ENCODE measurements at places on chromosomes 16 and 17.

DNA sequence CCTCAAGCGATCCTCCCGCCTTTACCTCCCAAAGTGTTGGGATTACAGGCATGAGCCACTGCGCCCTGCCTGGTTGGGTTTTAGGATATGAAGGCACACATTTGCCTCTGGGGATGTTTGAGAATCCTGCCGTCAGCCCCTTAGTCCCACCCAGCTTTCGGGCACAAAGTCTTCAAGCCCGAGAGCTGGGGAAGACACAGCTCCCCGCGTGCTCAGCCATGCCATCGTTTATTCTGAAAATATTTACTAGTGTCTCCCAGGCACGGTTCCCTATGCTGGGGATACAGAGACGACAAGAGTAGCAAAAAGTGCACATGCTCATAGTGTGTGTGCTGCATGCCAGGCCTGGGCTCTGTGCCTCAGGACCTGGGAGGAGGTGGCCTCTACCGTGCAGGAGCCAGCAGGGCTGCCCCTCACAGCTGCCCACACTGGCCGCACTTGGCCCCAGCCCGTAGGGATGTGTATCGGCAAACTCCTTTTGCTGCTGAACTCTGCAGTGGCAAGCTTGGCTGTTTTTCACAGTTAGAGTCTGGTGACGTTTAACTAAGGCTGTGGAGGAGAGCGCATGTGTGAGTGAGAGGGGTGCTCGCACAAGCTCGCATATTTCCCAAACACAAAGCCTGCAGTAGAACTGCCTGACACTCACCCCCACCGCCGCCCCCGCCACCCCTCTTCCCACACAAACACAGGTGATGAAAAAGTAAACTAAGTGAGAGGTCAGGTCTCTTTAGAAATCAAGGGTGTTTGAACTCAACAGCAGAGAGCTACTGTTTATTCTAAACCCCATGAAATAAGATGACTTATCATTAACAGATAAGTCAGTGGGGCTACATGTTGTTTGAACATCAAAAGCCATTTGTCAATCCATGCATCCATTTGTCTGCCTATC, 266.4 kb downstream of the MRTFB start:
- no peak for DNase-seq

GRCh38 chr16:68364561-68364998, 53.8 kb downstream of the PRMT7 start:
- DNase-seq, result no peak

DNA sequence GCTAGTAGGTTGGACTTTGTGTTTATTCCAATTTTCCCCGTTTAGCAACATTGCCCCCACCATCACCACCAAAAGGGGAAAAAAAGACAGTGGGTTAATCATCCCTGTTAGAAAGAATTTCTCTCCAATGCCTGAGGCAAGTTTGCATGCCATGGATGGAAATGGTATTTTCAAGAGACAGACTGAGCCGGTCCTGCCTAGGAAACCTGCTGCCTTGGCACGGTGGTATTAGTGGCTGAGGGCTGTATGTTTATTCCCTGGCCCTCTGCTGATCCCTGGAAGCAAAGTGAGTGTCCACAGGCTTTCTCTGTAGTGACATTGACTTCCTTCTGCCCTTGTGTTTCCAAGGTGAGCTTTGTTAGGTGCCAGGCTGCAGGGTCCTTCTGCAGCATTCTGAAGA, 427.0 kb upstream of the RBFOX1 start:
- no peak for DNase-seq

DNA sequence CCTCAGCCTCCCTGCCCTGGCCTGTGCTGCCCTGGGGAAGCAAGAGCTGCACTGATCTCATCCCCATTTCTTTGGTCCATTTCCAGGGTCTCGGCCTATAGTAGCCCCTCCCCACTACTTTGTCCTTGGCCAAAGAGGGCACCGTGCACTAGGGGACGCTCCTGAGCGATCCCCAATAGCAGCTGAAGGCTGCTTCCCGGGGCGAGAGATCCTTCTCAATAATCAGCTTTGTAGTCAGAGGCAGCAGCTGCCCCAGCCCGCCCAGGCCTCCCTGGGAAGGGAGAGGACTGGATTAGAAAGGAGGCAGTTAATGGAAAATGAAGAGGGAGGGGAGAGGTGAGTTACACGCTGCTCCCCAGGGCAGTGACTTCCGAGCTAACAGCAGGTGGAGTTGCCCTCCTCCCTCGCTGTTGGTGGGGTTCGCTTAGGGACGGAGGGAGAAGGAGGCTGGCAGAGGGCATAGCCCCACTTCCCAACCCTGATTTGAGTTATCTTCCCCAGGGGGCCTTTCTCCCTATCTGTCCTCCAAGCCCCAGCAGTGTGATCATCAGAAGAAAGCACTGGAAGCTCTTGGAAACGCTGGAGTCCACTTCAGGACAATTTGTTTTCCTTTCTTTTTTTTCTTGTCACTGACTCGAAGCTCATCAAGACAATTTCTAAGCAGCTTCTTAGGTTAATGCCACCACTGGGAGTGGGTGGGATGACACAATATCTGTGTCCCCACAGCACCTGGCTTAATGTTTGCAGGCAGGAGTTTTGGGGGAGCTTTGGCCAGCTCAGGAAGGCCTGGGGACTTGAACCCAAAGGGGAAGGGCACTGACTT, 2.6 kb downstream of the MXRA7 start:
- DNase-seq, result no peak

GRCh38 chr16:49342336-49343265, 31.0 kb upstream of the C16orf78 start:
- DNase-seq, result no peak

DNA sequence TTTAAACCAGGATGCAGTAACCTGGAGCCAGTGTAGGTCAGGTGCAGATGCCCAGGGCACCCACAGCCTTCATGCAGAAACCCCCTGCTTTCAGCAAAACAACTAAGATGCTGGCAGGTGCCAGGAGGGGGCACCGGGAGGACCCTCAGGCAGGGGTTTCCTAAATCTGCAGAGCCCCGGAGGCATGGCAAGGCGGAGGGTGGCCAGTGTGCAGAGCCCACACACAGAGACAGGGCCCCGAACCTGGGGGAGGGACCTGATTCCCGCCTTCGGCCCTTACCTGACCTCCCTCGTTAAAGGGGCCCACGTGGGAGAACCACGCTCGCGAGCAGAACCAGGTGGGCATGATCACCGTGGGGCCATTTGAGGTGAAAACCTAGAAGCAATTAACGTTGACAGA, 114.0 kb upstream of the METRNL start:
- DNase-seq, result no peak

- no peak for DNase-seq
Measured at GRCh38 chr16:68289202-68289601, 21.5 kb downstream of the SLC7A6OS start.

- DNase-seq, result no peak
Measured at GRCh38 chr17:17275971-17276370, 5.1 kb downstream of the COPS3 start.

GRCh38 chr17:6752068-6752909, 3.6 kb upstream of the XAF1 start:
- DNase-seq, result no peak

- DNase-seq, result no peak
Measured at GRCh38 chr17:34841467-34841866, 119.8 kb downstream of the CCT6B start.

DNA sequence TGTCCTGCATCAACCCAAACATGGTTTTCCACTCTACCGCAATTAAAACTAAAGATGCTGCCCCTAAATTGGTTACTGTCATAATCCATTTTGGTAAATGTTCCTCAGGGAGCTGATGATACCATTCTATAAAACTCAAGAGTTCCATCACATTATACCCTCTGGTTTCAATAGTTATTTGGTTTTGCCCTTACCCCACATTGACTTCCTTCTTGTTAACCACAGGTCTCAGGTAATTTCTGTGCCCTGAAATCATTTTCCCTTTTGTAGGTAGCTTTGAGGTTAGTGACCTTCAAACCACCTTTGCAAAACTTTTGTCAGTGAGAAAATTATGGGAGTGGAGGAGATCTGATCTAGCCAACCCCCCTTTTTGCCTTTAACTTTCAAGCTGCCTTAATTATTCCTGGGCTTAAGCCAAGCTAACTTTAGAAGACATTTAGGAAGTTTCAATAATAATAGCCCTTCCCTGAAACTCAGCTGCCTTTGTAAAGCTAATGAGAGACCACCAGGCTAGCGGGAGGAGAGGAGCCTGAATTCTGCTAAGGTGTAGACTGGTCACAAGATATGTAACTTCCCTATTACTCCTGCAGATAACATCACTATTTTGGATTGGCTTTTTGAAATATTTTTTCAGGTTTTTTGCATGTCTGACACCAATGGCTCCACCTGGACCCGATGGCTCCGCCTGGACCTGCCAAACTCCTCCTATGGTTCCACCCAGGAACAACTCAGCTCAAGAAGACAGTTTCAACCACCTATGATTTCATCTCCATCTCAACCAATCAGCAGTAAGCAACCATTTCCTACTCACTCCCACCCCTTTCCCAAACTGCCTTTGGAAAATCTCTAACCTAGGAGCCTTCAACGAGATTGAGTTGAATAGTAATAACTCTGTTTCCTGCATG, 224.9 kb downstream of the HS3ST3B1 start:
- DNase-seq, result no peak

GRCh38 chr17:29107933-29108822, 65.2 kb downstream of the PIPOX start:
- DNase-seq, result no peak

DNA sequence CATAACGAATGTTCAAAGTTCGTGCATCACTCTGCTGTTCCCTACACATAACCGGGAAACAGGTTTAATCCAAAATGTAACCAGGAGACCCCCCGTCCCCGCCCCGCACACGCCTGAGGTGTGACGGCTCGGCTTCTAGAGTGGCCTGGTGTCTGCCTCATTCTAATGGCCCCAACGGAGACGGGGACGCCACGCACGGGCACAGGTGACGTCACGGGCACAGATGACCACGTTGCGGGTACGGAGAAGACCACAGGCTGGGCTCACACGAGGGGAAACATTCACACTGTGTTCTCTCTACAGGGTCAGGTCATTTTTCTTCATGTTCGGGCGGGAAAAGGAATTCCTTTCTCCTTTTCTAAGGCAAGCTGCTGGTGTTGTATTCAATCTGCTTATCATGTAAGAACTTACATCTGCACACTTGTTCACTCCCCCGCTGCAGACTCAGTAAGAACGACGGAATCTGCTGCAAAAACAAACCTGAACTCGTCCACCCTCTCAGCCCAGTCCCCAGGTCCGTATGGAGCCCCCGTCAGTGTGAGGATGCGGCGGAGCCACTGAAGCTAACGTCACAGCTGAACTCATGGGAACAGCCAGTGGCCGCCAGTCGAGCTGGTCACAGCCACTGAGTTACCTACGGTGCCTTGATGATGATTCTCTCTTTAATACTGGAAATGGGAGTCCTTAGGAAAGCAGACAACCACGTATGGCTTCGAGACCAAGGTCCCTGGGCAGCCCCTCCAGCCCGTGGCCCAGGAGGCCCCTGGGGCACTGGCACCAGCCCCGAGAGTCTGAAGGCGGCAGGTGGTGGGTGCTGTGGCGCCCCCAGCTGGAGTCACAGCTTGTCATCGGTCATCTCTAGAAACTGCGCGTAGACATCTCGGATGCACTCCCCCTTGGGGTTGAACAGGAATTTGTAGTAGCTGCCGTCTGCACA, 32.9 kb downstream of the WDR45B start:
- DNase-seq, result no peak

DNA sequence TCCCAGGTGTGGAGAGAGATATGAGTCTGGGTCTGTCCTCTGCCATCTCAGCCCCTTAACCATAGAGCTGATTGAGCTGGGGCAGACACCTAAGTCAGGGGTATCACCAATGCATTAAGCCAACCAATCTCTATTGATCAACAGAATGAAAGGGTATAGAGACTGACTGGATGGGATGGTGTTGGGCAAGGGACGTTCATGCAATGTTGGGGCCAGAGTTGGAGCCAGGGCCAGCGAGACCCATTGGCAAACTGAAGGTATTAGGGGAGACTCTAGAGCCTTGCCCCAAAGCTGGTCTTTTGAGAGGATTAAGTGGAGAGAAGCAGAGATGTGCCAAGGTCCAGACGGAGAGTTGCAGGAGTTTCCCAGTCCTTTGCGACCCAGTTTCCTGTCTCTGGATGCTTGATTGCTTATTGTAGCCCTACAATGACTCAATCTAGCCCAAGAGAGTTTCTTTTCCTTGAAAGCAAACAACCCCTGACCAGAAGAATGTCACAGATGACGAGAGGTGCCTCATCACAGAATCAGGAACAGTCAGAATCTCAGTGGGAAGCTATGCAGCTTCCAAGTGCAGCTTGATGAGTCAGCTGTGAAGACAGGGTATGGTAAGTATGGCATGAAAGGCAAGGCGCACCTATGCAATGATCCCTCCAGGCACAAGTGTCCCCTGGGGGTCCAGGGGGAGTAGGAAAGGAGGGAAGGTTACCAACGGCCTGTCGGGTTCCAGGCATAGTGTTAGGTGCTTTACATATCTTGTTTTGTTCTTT, 137.2 kb downstream of the UTP18 start:
- DNase-seq, result no peak

DNA sequence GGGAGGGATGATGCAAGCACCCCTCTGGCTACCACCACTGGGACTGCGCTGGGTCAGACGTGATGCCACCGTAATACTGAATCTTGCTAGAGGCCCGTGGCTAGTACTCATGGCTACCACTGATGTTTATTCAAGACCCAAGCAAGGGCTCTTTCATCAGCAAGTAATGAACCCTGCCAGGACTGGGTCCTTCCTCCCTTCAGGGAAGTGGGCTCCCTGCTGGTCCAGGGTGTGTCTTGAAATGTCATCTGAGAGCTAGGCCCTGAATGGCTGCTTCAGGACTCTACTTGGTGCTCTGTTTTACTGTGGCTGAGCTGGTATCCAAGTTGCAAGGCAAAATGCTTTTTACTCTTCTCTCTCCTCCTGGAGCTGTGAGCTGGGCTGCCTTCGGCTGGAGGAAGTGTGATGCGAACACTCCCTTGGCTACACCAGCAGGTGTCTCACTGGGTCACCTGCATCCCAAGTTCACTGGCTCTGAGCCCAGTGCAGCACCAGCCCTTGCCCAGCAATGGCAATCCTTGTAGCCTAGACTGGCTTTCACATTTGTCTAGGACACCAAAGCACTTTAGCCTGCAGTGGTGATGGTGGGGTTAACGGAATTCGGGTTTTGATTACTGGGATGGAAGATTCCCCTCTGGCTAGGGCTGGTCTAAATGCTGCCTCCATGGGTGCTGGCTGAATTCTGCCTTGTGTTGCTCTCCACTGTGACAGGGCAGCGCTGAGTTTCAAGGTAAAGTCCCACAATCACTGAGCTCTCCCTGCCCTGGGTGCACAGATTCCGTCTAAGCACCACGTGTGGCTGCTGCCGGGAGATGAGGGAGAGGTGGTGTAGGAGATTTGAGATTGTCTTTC, 98.6 kb downstream of the USP22 start:
- peak; percentile 13 for DNase-seq

- DNase-seq, result no peak
Measured at GRCh38 chr16:47990676-47991075, 165.1 kb downstream of the ABCC12 start.

DNA sequence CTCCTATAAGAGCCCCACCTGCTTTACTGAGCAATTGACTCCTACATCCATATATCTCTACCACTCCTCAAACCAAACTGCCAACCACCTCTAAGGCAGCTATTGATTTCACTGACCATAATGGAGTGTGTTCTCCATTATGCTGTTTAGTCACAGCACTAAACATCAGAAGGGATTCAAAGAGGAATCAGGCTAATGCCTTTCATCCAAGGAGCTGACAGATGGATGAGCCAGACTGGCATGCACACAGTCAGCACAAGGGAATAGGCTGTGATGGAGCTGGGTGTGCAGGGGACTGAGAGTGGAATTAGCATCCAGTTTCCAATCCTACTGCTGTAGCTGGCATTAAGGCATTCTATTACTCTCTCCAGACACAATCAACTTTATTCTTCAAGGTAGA, 88.7 kb upstream of the CCL2 start:
- DNase-seq, result no peak
